ENCODE measurements at places on chromosomes 12 and 14.

DNA sequence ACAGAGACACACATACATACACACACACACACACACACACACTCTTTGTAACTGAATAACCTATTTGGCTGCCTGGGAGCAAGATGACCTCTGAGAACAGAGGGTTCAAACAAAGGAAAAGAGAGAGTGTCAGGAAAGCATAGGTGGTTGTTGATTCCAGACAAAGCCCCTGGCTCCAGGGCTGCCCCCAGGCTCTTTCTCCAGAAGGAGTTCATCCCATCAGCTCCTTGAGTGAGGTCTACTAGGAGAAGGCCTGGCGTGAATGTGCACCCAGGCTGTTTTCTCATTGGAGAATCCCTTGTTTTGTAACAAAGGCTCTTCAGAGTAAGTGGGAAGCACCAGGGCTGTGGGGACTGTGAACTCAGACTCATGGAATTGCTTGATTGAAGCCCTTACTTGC is 151.9 kb downstream of the EMP1 start:
- DNase-seq = no peak

DNA sequence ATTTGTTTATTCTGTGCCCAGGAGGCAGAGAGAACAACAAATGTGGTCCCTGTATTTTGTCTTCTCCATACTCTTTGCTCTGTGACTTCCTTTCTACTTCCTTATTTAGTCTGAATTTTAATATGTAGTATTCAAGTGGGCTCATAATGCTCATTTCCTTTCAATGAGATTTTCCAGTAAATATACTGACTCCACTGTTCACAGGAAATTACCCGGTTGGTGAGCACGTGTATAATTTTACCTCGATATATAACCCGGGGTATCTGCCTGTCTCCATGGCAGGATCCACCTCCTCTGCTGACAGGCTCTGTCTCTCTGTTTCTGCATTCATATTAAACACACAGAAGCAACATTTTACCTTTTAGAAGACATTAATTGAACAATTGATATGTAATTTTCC is 166.0 kb downstream of the SLC38A4 start:
- no peak for DNase-seq

GRCh38 chr12:101777978-101778377 is 38.7 kb upstream of the SYCP3 start:
- DNase-seq = no peak

GRCh38 chr12:2380946-2381345 is 328.2 kb downstream of the CACNA1C start:
- no peak for DNase-seq

DNA sequence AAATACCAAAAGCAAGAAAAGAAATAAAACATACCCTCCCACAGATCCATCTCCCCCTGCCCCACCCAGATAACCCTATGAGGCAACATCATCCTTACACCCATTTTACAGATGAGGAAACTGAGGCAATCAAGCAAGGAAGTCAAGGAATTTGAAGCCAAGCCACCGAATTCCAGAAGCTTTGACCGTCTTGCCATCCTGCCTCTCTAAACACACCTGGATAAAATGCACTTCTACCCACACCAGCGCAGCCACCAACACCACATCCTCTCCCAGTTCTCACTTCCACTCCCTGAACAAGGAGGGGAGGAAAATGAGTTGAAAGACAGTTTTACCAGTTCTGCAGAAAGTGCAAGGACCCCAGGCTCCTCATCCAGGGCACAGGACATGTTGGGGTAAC is 13.6 kb downstream of the CMKLR1 start:
- DNase-seq = no peak

DNA sequence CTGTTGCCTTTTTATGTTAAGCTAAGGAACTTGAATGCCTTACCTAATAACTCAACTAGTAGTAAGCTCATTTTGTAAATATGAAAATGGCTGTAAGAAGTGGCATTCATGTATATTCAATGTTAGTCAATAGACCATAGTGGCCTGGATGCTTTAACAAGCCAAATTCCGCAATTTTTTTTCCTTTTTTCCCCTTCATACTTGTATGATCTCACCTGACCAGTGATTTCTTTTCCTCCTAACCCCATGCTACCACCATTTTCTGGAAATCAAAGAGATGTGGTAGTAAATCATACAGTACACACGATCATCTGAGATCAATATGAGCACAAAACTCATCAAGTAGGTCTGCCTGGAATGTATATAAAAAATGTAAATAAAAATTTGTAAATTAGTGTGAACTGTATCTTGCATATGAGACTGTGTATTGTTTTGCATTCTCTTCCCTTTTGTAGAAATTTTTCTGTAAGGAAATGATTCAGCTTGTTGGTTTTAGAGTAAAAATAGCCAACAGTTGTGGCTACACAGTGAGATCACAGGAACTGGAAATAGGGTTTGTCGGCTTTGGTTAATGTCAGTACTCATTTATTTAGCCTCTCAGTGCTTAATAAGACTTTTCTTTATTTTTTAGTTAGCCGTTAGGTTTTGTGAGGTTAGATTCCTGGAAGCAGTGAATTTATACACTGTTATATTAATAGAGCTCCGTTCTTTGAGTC is 62.5 kb downstream of the ETNK1 start:
- no peak for DNase-seq

- no peak for DNase-seq
Observed at GRCh38 chr12:121725423-121725822, 12.9 kb downstream of the TMEM120B start.

DNA sequence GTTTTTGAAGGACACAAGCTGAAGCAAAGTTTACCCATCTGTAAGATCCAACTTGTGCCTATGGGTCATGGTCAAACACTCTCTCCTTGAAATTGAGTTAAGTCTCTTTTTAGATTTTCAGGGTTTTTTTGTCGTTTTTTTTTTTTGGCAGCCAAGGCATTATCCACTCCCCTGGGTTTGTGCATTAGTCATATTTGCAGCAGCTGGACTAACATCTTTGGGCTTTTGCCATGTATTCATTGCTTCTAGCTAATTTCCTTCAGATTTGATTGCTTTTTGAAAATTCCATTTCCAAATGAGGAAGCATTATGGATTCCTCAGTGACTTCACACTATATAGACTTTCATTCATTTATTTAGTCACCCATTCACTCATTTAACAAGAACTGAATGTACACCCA is 80.3 kb upstream of the SRRM4 start:
- DNase-seq = no peak

DNA sequence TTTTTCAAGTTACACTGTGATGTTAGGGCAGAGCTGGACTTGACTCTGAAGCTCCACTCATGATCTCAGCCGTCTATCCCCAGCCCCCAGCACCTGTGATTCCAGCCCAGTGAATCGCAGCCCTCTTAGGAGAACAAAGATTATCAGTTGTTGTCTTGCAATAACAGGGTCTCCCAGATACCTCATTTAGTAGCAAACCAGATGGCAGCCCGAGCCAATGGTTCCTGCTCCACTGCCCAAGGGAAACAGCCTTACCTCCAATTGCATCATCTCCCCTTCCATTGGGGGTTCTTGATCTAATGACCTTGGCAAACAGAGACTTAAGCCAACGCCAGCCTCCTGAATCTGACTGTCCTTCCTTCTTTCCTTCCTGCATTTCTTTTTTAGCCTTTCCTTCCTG is 371.2 kb downstream of the BCL11B start:
- DNase-seq = no peak

GRCh38 chr12:71439613-71440344 is at the start of gene LGR5:
Gene LGR5, plus strand, starts transcription at chr12:71439798. Its CDS starts 283 bp downstream, at chr12:71440081.
- DNase-seq = no peak

GRCh38 chr12:76552343-76552938 is 7.1 kb downstream of the OSBPL8 start:
- DNase-seq = no peak

- DNase-seq = no peak
Observed at GRCh38 chr14:90655829-90656228, 160.4 kb downstream of the TTC7B start.

DNA sequence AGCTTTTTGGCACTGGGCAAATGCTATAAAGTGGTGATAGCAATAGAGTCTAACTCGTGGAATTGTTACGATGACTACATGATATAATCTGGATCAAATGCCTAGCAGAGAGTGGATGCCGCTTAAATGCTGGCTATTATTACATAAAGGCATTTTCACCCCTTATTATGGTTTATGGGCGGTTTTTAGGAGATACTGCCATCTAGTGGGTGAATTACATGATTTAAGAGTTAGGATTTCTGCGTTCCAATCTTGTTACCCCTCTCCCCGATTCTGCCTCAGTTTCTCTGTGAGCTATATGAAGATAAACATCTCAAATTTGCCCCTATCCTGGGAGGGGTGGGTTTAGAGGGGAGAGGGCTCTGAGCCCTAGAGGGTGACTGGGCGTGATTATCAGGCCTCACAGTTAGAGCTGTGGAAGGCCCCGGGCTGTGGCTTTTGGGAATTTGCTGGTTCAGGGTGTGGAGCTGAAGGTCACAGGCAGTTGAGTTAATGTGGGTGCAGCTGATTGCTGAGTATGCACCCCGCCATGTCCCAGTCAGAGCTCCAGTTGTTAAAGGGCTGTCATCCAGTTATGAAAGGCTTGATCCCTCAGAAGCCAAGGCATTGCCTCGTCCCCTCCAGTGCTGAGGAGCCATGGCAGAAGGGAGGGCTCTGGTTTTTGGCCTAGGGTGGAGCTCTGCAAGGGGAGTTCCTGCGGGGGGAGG is 14.4 kb downstream of the CLSTN3 start:
- no peak for DNase-seq

GRCh38 chr12:40261937-40262336 is 37.1 kb downstream of the LRRK2 start:
- no peak for DNase-seq

GRCh38 chr14:71220462-71220861 is 313.2 kb downstream of the PCNX1 start:
- no peak for DNase-seq

DNA sequence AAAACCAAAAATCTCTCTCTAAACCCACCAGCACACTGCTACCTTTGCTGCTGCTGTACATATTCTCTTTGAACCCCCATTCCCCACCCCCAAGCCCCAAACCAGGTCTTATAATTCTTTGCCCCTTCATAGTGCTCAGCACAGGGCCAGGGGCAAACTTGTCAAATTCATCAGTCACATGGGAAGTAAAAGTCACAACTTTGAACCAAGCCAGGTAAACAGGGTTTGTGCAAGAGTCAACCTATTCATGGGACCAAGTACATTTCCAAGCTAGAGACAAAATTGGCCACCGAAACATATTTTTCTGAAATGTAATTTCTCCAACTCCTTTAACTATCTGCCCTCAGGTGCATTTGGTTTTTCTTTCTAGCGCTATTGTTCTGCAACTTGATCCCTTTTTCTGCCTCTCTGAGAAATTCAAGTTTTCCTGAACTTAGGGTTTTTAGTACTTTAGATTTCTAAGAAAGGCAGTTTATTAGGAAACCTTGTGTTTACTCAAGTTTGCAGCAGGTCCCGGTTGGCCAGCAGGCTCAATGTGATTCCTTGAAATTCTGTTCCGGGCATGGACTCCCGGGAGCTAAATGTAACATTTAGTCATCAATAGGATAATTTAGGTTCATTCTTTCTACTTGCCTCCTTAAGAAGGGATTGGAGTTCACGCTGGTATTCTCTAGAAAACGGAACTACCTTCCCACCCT is 230.5 kb downstream of the EFCAB11 start:
- no peak for DNase-seq
